ENCODE measurements at places on chromosomes 11 and 22. TPM values are rescaled to one million over a fixed set of nuclear protein-coding genes. Genes with fewer than 3 reads are reported as not detected.
A peak's percentile ranks its signal among the peaks of the same experiment; 100 is the strongest.

CYTH4 gene
- 4.3 TPM for total RNA-seq

CD248 gene
- total RNA-seq: 15.2 TPM

SBF2 gene
- total RNA-seq: 20.9 TPM

WT1 gene
- 4.3 TPM for total RNA-seq

HORMAD2 gene
- total RNA-seq: not detected

GRCh38 chr11:123303924-123304323 is 108.9 kb upstream of the CLMP start:
- no peak overlapping the region for H3K27ac ChIP-seq
- DNase-seq: no peak
- H3K4me3 ChIP-seq: no peak overlapping the region
- peaks cover 27% of the 10 kb centered on the region for H3K4me1 ChIP-seq

DNA sequence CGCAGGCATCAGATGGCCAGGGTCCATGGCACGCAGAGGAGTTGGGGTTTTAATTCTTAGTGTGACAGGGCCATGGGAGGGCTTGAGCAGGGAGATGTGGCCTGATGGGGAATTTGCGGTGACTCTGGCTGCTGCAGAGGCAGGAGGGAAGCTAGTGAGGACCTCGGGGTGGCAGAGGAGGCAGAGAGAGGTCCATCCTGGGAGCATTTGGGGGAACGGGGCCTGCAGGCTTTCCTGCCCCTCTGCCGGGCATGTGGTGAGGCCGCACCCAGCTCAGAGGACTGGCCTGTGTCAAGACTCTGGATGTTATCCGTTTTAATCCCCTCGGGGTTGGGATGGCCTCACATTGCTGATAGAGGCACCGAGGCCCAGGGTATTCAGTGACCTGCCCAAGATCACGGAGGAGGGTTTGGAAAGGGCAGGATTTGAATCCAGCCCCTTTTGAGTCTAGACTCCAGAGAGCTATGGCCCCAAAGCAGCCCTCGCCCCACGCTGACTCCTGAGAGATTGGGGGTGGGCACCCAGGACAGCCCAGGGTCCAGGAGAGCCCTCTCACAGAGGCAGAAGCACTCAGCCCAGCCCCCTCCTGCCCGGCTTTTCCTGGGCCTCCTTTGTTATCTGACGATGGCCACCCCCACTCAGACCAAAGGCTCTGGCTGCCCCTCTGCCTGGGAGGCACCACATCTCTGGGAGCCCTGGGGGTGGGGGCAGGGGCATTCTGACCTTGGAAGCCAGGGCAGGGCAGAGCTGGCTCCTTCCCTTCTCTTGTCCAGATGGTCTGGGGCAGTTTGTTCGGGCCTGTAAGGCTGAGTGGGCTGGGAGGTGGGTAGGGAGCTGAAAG is 13.9 kb downstream of the MGAT3 start:
- H3K4me3 ChIP-seq: no peak overlapping the region
- peak overlapping the region; percentile 82 for H3K27ac ChIP-seq
- no peaks in the 10 kb centered on the region for H3K27me3 ChIP-seq
- DNase-seq: no peak
- H3K36me3 ChIP-seq: no peaks in the 10 kb centered on the region

DNA sequence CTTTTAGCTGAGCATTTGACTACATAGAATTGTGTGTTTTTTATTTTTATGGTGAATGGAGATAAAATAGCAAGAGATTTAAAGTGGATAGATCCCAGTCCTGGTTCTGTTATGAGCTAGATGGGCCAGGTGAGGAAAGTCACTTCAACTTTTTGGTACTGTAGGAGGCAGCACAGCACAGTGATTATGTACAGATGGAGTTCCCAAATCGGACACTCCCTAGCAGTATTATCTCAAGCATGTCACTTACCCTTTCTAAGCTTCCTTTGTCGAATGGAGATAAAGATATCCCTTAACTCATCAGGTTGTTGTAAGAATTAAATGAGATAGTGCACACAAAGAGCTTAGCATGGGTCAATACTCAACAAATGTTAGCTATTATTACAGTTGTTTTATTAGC is 5.3 kb downstream of the EXPH5 start:
- H3K4me1 ChIP-seq: peaks cover 5% of the 10 kb centered on the region
- H3K4me3 ChIP-seq: no peak overlapping the region
- DNase-seq: no peak
- H3K27ac ChIP-seq: no peak overlapping the region
- H3K27me3 ChIP-seq: no peaks in the 10 kb centered on the region
- no peaks in the 10 kb centered on the region for H3K36me3 ChIP-seq

GRCh38 chr11:12900496-12900895 is 108.6 kb upstream of the RASSF10 start:
- H3K36me3 ChIP-seq: no peaks in the 10 kb centered on the region
- DNase-seq: no peak
- H3K27me3 ChIP-seq: no peaks in the 10 kb centered on the region
- H3K4me1 ChIP-seq: peaks cover 20% of the 10 kb centered on the region

- no peaks in the 10 kb centered on the region for H3K36me3 ChIP-seq
- H3K27ac ChIP-seq: no peak overlapping the region
- no peaks in the 10 kb centered on the region for H3K27me3 ChIP-seq
- H3K4me1 ChIP-seq: no peaks in the 10 kb centered on the region
Measured at GRCh38 chr11:125157118-125157733, 7.3 kb upstream of the PKNOX2 start.

GRCh38 chr11:9266132-9266736 is 1.1 kb upstream of the DENND5A start:
- DNase-seq: no peak
- H3K36me3 ChIP-seq: no peaks in the 10 kb centered on the region
- H3K27me3 ChIP-seq: no peaks in the 10 kb centered on the region
- H3K27ac ChIP-seq: no peak overlapping the region
- H3K4me1 ChIP-seq: peaks cover 35% of the 10 kb centered on the region
- H3K4me3 ChIP-seq: no peak overlapping the region

DNA sequence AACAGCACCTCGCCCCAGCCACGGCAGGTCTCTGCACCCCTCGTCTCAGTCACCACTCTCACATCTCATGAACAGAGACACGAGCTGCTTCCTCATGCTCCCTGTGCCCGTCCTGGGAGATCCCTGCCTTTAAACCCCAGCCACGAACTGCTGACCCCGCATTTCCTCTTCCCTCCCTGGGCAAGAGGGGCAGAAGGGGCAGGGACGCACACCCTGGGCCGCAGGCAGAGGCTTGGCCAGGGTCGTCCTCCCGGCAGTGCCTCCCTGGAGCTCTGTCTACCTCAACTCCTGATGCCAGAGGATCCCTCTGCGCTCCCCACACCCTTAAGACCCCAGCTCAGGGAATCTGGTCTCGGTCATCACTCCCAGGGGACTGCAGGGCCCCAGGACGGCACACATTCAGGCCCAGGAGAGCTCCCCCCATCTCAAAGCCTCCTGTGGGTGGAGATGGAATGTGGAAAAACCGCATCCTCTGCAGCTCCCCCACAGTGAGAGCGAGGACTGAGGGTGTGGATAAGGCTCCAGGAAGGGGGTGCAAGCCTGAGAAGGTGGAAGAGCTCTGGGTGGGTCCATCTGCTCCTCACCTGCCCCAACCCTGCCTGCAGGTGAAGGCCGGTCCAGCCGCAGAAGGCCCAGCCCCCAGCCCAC is 1.2 kb downstream of the BID start:
- H3K27ac ChIP-seq: no peak overlapping the region
- H3K4me3 ChIP-seq: peak overlapping the region; percentile 79
- DNase-seq: peak; percentile 63
- H3K27me3 ChIP-seq: no peaks in the 10 kb centered on the region
- H3K36me3 ChIP-seq: no peaks in the 10 kb centered on the region

DNA sequence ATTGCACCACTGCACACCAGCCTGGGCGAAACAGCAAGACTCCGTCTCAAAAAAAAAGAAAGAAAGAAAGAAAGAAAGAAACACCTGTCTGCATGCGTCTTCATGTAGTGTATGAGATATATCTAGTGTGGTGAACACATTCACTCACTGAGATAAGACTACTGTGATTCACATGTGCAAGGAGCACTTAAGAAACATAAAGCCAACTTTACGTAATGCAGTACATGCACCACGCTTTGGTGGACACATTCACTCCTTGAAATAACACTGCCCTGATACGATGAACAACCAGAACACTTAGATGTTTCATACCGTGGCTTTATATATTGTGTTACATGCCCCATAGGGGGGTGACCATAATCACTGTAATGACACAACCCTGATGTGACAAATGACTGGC is 96.0 kb downstream of the MICAL3 start:
- no peaks in the 10 kb centered on the region for H3K27me3 ChIP-seq
- peaks cover 31% of the 10 kb centered on the region for H3K4me1 ChIP-seq
- no peak overlapping the region for H3K27ac ChIP-seq
- H3K36me3 ChIP-seq: no peaks in the 10 kb centered on the region
- no peak overlapping the region for H3K4me3 ChIP-seq

DNA sequence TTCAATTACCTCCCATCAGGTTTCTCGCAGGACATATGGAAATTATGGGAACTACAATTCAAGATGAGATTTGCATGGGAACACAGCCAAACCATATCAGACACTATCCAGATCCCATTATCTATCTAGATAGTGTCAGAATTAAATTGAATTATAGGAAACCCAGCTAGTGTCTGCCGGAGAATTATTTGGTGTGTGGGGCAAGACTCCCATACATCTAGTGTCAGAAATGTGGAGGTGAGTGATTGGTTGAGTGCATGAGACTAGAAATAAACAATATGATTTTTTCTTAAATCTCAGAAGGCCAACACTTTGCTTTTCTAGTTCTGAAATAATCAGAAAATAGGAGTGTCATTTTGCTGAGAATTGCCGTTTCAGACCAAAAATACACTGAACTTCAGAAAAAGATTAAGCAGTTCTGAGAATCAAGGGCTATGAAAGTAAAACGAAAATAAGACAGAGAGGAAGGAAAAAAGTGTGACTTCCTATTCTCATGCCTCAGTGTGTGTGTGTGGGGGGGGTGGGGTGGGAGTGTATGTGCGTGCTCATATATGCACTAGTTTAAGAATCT is 21.3 kb downstream of the CASP12 start:
- no peaks in the 10 kb centered on the region for H3K36me3 ChIP-seq
- no peak overlapping the region for H3K4me3 ChIP-seq
- H3K27me3 ChIP-seq: no peaks in the 10 kb centered on the region
- H3K4me1 ChIP-seq: no peaks in the 10 kb centered on the region

- no peaks in the 10 kb centered on the region for H3K27me3 ChIP-seq
- no peak overlapping the region for H3K27ac ChIP-seq
- no peak for DNase-seq
- peaks cover 5% of the 10 kb centered on the region for H3K4me1 ChIP-seq
- no peak overlapping the region for H3K4me3 ChIP-seq
Measured at GRCh38 chr11:125390946-125391345, 105.1 kb downstream of the FEZ1 start.

DNA sequence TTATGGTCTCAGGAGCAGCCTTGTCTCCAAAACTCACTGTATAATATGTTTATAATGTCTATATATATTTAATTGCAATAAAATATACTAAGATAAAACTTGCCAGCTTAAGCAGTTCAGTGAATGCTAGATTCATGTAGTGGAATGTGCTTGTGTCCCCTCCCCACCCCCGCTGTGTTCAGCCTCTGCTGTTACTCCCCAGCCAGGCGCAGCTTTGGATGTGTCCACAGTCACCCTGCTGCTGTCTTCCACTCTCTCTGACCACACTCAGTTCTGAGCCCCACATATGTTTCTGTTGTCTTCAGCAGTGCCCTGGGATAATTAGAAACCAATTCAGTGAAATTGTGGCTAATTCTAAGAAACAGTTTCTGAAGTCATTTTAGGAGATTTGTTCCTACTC is 52.2 kb downstream of the PPFIA1 start:
- H3K4me1 ChIP-seq: peaks cover 42% of the 10 kb centered on the region
- H3K4me3 ChIP-seq: no peak overlapping the region
- no peaks in the 10 kb centered on the region for H3K27me3 ChIP-seq
- DNase-seq: no peak
- H3K36me3 ChIP-seq: no peaks in the 10 kb centered on the region

- no peak for DNase-seq
- H3K27me3 ChIP-seq: no peaks in the 10 kb centered on the region
- peaks cover 5% of the 10 kb centered on the region for H3K4me1 ChIP-seq
- no peak overlapping the region for H3K27ac ChIP-seq
- H3K36me3 ChIP-seq: no peaks in the 10 kb centered on the region
- no peak overlapping the region for H3K4me3 ChIP-seq
Measured at GRCh38 chr11:17979770-17980371, 33.0 kb downstream of the SERGEF start.

DNA sequence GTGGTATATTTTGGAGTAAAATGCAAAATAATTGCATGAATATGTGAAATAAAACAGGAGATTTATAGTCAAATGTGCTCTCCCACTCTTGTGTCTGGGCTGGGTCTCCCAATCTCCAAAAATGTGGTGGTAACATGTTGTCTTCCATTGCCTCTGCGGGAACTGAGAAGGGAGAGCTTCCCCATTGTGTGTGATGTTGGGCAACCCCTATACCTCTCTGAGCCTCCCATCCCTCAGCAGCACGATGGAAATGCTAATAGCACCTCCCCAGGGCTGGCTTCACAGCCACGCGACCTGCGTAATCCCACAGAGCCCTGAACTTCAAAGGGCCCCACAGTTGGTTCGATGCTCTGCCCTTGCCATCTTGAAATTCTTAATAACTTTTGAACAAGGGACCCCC is 72.0 kb downstream of the TP53I11 start:
- no peaks in the 10 kb centered on the region for H3K27me3 ChIP-seq
- no peak for DNase-seq
- peaks cover 7% of the 10 kb centered on the region for H3K36me3 ChIP-seq

DNA sequence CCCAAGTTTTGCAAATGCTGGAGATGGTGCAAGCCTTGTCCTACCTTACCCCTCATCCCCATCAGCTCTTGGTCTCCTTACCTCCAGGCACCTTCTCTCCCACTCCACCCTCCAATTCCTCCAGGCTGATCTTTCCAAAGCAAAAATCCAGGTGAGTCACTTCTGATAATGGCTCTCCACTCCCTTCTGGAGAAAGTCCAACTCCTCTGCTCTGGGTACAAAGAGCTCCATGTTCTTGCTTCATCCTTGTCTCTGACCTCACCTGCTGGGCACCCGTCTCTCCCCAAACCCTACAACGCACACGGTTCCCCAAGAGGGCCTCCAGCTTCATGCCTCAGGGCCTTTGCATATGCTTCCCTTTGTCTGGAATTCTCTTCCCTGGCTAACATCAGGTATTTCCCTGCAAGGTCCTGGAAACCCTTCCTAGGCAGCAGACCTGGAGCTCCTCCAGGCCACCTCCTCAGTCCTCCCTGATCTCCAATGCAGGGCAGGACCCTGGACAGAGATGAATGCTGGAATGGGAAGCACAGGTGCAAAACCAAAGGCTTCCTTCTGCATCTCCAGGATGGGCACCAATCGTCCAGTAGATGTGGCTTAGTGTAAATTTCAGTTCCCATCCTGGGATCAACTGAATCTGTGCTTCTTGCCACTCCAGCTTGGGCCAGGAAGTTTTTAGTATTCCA is 22.7 kb downstream of the IFT27 start:
- H3K4me3 ChIP-seq: no peak overlapping the region
- H3K27ac ChIP-seq: no peak overlapping the region
- H3K36me3 ChIP-seq: no peaks in the 10 kb centered on the region
- no peaks in the 10 kb centered on the region for H3K4me1 ChIP-seq

Data from heart left ventricle (tissue), 16 donors.